Cardiac fibroblast (primary cell): ENCODE measurements at places on chromosomes 6 and 20.

GRCh38 chr6:48859562-48860123 is 603.4 kb downstream of the MMUT start:
- DNase-seq = no peak

DNA sequence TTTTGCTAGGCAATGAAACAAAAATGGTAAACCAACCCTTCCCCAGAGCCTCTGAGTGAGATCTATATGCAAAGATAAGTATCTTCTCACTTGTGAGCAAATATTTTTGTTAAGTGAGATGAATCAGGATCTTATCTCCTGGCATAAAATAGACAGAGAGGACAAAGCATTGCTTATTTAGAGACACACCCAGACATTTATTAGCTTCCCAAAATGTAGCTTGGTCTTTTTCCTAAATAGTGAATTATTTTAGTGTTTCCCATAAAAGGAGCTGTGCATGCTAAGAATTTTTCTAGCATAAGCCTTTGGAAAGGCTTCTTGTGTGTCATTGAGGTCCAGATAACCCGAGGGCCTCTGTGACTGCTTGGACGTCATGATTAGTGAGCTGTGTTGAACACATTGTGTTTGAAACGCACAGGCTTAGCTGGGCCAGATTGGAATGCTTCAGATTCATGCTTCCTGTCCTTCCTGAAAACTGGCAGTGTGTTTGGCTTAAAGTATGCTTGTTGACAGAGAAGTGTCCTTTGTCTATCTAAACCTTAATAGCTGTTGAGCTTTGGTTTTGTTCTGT is 16.5 kb downstream of the MTHFD1L start:
- peak; percentile 97 for DNase-seq

- no peak for DNase-seq
Measured at GRCh38 chr6:423799-424345, 32.3 kb downstream of the IRF4 start.

DNA sequence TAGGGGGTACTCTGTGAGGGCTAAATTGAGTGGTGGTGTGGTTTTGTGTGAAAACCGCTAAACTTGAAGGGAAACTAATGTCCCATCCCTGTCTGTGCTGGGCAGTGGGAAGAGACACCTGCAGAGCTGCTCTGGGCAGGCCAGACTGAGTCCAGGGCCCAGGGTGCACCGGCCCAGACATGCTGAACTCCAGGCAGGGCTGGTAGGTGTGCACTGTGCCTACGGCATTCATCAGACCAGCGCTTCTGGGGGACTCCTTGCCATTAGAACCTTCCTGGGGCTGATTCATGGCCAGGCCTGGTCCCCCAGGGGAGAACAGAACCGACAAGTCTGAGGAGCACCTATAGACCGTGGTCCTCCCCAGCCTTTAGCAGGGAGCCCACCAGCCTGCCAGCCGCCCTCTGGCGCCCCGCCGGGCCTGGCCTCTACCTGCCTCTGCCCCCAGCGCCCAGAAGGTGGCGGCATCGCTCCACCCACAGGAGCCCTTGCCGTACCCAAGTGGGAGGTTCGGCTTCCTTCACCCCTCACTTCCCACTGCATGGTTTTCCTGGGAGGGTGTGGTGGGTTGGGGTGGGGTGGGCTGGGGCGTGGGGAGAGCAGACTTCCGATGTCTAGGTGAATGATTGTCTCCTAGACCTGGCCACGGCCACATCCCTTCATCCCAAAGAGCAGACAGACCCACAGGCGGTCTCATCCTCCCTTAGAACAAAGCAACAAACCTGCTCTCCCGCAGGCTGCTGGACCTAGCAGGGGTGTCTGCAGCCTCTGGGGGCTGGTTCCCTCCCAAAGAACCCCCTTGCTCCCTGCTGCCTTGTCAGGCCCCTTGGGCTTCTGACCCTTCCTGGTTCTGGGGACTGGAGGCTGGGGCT is 15.5 kb downstream of the CCDC167 start:
- DNase-seq = peak; percentile 38

- peak; percentile 93 for DNase-seq
Measured at GRCh38 chr6:27157459-27158315, 89.8 kb upstream of the PRSS16 start.

- DNase-seq = peak; percentile 85
Measured at GRCh38 chr6:144349690-144350527, 64.8 kb downstream of the UTRN start.

DNA sequence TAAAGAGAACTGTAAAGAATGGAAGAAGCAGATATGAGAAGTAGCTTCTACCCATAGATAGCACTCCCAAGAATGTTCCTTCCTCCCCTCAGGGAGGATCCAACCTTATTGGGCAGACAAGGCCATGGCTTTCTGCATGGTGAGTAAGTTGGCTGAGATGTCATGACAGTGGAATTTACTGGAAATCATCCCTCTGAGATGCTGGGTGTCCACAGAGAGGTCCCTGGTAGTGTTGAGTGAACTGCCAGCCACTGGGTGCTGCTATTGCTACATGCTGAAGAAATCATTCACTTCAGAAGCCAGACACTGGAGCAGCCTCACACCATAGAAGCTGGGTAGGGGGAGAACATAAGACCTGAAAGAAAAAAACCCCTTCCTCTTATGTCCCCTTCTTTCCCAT is 46.4 kb upstream of the FERMT1 start:
- DNase-seq = peak; percentile 11

DNA sequence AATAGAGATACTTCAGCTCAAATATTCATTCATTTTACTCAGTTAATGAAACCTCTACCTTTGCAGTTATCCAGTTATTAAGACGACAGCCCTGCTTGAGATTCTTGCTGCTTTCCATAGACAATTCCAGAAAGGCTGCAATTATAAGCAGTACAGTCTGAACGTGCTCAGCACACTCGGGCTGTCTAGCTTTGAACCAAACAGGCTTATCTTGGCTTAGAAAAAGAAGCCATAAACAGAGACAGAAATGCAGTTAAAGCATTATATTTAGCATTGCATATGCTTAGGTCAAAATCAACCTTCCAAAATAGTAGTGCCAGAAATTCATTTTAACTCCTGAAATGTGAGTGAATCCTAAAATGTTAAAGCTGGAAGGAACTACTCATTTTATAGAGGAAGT is 204.1 kb upstream of the KCNQ5 start:
- DNase-seq = no peak

GRCh38 chr20:48686238-48687116 is 141.3 kb downstream of the PREX1 start:
- DNase-seq = peak; percentile 90

DNA sequence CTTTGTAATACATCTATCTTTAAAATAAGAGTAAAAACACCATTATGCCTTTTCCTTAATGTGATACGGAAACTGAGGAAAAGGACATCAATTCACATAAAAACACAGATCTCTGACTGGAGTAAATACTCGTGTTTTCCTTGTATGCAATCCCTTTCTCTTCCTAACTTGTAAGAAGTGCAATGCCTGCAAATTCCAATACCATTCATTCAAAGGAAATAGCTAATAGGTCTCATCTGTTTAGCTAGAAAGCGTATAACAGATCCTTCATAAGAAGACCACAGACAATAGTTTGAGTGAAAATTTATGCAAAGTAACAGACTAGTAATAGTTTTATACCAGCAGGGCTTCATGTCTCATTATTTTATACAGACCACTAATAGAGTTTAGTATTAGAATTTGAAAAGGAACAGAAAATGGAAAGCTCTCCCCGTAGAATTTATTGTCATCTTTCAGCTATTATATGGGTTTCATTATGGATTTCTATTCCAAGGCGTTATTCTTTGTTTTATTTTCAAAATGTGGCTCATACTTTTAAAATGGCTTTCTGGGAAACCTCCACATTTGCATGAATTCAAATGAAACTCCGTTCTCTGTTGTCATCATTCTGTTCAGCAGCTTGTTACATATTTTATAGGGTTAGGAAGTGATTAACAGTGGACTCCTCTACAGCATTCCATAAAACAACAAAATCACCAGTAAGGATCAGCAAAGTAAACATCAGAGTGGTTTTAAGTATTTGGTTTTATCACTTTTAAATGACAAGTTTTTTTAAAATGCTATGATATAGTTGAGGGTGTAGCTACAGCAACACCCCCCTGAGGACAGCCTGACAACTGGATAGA is 186.7 kb downstream of the BTBD9 start:
- no peak for DNase-seq

DNA sequence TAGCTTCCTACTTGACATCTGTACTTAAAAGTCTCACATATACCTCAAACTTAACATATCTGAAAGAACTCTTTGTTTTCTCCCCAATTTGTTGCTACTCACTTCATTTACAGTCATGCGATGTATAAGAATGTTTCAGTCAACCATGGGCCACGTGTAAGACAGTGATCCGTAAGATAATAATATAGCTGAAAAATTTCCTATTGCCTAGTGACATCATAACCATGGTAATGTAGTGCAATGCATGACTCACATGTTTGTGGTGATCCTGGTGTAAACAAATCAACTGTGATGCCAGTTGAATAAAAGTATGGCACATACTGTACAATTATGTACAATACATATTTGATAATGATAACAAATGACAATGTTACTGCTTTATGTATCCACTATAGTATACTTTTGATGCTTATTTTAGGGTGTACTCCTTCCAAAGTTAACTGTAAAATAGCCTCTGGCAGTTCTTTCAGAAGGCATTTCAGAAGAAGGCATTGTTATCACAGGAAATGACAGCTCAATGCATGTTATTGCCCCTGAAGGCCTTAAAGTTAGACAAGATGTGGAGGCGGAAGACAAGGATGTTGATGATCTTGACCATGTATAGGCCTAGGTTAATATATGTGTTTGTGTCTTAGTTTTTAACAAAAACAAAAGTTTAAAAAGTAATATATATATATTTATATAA is 579.0 kb downstream of the EPHA7 start:
- no peak for DNase-seq

GRCh38 chr20:47821481-47822100 is 36.3 kb upstream of the SULF2 start:
- DNase-seq = peak; percentile 2

- no peak for DNase-seq
Measured at GRCh38 chr20:19292254-19292653, 79.8 kb downstream of the SLC24A3 start.

DNA sequence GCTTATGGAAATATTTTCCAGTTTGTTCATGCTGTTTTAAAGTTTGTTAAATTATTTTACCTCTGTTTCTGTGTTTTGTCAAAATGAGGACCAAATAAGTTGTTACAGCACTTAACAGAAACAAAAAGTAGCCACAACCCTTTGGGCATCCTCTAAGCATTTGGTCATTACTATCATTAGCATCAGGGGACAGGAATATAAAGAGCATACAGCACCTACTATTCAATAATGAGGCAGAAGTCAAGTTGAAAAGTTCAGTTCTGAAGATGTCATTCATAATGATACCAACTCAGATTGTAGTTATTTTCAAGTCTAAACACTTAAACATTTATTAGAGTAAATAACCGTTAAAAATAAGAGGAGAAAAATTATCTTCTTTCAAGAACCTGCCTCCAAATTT is 862.3 kb upstream of the FLRT3 start:
- no peak for DNase-seq

DNA sequence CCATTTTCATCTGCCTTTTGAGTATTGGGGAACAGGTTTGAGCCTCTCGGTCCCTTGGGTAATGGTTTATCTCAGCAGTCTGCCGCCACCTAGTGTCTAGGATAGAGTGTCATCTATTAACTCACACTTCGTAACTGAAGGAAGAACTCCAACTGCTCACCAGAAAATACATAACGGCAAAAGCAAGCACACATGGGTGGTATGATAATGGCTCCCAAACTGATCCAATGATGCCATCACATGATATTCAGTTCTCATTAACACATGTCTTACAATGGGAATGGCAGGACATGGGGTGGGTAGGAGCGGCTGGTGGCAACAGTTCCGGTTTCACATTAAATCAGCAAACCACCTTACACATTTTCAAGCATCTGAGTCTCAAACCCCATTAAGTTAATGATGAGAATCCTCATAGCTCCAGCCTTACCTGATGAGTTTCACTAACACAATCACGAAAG is 110.7 kb upstream of the PHACTR1 start:
- peak; percentile 84 for DNase-seq

DNA sequence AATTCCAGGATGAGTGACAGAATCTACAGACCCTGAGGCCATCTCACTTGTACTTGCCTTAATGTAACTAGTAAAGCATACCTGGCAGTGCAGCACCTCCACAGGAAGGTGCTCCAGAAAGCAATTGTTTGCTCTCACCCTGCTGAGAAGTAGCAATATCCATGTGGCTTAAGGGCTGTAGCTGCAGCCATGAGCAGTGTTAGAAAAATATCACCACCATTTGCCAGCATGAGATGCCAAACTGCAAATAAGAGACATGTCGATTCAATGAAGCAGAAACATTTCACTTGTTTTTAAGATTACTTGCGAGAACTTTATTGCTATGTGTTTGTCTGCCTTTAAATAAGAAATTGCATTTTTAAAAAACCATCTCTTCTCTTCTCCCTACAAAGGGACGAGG is 151.5 kb downstream of the PRL start:
- no peak for DNase-seq

GRCh38 chr6:160312900-160313299 is 35.3 kb upstream of the SLC22A3 start:
- DNase-seq = no peak

- no peak for DNase-seq
Measured at GRCh38 chr20:12028771-12029170, 111.1 kb downstream of the BTBD3 start.

DNA sequence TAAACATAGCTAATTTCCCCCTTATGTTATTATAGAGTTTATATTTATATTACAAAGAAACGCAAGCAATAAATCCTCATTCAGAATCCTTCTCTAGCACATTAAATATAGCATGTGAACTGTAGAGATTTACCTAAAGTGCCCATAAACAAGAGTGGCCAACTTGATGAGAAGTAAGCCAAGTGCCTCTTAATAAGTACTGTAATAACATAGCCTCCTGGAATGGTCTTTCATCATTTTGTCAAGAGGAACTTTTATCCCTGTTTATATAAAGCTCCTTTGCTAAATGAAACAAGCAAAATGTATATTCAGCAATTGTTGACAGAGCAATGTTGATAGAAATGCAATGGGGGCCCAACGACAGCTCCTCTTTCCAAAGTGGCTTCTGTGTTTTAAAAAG is 195.0 kb downstream of the ARHGAP18 start:
- DNase-seq = no peak

DNA sequence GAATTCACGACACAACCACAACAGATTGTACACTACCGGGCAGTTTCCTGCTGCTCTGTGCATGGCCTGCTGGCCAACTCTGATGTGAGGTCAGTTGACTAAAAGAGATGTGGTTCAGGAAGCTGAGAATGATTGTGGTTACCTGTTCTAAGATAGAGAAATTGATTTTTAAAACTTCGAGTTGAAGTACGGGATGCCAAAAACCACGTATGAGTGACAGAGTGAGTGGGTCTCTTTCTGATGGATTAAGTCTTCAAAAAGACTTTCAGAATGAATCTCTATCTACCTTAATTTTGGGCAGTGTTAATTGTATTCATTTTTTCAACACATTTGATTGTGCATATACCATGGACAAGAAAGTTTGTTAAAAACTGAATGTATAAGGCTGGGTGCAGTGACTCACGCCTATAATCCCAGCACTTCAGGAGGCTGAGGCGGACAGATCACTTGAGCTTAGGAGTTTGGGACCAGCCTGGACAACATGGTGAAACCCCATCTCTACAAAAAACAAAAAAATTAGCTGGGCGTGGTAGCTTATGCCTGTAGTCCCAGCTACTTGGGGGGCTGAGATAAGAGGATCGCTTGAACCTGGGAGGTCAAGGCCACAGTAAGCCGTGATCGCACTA is 121.2 kb downstream of the SGK1 start:
- no peak for DNase-seq

GRCh38 chr6:103027271-103027931 is 1633.9 kb downstream of the GRIK2 start:
- no peak for DNase-seq
